ENCODE measurements at places on chromosomes 7 and 10. TPM values are rescaled to one million over a fixed set of nuclear protein-coding genes. Genes with fewer than 3 reads are reported as not detected.

- no peak for DNase-seq
Measured at GRCh38 chr10:103729851-103730250, 125.5 kb downstream of the SH3PXD2A start.

DNA sequence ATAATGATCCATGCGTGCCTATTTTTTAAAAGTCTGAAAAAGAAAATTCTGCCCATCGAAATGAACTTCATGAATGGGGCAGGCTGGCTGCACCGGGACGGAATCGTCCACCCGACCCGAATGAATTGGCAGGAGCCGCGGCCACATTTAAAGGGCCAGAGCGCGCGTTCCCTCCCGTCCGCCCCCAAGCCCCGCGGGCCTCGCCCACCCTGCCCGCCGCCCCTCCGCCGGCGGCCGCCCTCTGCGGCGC, 319 bp upstream of the GATA3 start:
- no peak for DNase-seq

Gene GRID2IP
- 0.46 TPM for total RNA-seq

DNA sequence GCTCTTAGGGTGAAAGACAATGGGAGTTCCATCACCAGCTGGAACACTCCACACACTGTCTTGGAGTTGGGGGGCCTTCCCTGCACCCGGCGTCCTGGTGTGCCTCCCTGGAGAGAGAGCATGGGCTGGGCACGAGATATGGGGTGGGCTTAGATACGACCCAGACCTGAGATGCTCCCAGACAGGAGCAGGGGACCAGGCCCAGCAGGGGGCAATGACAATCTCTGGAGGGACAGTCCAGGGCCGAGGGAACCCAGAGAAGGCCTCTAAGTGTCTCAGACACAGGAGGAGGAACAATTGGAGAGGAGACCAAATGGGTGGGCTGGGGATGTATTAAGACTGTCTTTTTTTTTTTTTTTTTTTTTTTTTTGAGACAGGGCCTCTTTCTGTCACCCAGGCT, 40.0 kb downstream of the MYL10 start:
- DNase-seq: no peak

DNA sequence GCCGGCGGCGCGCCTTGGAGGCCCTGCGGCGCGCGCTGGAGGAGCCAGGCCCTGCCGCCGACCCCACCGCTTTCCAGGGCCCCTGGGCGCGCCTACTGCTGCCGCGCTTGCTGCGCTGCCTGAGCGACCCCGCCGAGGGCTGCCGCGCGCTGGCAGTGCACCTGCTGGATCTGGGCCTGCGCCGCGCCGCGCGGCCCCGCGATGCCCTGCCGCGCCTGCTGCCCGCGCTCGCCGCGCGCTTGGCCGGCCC, 280 bp downstream of the DNAAF5 start:
- no peak for DNase-seq

GRCh38 chr10:70057306-70057705, 4.7 kb downstream of the MACROH2A2 start:
- DNase-seq: no peak

DNA sequence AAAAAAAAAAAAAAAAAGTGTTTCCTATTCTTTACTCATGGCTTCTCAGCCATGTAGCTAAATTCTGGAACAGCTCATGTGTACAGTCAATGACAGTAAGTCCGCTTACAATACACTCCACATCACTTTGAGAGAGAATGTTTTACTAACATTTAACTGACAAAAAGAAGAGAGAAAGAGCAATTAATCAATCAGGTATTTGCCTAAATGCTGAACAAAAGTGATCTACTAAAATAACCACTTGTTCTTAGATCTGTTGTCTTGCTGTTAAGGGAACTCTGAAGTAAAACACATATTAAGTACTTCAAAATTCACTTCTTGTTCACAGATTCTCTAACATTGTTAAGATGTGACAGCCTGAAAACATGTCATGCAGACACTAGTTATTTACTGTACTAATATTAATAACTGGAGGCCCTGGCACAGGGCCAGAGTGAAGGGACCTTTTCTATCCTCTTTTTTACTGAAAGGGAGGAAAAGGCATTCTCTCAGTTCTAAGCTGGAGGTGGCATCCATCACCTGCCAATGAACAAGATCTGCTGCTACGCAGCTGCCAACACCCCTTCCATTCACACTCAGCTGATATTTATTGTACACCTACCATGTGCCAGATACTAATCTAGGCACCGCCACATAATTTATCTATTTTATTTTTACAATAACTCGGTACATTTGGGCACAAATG, 72.6 kb downstream of the AHR start:
- no peak for DNase-seq

Gene RBM17
- total RNA-seq: 92.5 TPM

Gene AKR1D1
- not detected for total RNA-seq

DNA sequence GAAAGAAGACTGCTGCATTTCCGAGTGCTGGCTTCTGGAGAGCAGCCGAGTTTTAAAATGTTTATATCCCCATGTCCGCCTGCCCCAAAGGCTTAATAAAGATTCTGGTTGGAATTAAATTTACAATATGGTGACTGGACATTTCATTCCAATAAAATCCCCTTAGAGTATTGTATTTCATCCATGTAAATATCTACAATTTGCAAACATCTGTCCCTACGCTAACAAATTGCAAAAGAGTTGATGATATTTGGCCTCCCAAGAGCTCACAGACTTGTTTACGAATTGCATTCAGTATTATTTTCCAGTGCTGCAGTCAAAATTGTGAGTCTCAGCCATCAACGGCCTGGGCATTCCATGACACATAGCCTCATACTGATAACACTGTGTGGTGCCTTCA, 50.1 kb downstream of the PLEKHS1 start:
- DNase-seq: no peak

- DNase-seq: peak; percentile 70
Measured at GRCh38 chr10:128008521-128009250, 101.8 kb downstream of the PTPRE start.

Gene MSMB
- total RNA-seq: not detected

- DNase-seq: no peak
Measured at GRCh38 chr10:101286248-101287046, 57.2 kb upstream of the LBX1 start.

Measured in upper lobe of right lung (tissue), 1 donor.